ENCODE measurements at places on chromosomes 4 and X.
A peak's percentile ranks its signal among the peaks of the same experiment; 100 is the strongest.

- DNase-seq = peak; percentile 63
Observed at GRCh38 chr4:8192748-8193738, 6.0 kb upstream of the SH3TC1 start.

DNA sequence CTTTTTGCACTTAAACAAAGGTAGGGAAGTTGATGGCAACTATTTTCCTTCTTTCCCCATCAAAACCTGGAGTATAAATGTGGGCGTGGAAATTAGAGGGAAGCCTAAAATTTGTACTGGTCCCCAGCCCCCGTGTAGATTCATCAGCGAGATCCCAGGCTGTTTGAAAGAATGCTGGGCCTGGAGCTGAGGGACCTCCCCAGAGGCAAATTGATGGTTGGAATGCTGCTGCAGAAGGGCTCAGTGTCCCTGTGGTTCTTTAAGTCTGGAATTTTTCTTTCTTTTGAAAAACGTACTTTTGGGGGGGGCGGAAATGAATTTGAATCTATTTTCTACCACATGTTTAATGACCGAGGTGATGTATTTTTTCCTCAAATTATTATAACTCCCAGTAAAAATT is 197.2 kb downstream of the CBR4 start:
- DNase-seq = no peak

GRCh38 chrX:13092455-13092941 is 48.1 kb upstream of the FAM9C start:
- peak; percentile 88 for DNase-seq

DNA sequence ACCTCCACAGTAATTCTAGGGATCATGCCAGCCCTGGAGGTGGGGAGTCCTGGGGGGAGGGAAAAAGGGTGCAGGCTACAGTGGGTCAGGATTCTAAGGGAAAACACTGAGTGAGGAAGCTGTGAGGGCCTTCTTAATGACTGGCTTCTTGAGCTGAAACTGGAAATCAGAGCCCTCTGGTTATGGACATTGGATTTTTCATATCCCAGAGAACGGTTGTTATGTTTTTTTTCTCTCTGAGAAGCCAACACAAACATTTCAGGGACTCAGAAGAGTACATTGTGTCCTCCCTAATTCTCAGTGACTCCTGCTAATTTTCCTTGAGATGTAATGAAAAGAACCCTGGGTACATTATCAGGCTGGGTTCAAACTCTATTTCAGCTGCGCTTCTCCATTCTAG is 162.4 kb upstream of the PRDX4 start:
- no peak for DNase-seq

DNA sequence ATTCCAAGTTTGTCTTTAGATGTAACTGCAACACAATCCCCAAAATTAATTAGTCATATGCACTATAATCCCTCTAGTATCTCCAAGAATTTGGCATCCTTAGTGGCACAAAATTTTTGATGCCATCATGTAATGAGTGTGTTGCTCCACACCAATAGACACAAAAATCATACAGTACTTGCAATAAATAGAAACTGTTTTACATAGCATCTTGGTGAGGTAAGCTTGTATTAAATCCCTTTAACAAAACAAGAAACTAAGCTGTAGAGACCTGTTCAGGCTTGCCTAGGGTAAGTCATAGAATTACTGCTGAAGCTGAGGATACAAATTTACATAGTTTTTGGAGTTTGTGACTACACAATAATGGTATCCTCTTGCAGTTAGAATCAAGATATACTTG is 64.5 kb upstream of the PRSS12 start:
- no peak for DNase-seq

DNA sequence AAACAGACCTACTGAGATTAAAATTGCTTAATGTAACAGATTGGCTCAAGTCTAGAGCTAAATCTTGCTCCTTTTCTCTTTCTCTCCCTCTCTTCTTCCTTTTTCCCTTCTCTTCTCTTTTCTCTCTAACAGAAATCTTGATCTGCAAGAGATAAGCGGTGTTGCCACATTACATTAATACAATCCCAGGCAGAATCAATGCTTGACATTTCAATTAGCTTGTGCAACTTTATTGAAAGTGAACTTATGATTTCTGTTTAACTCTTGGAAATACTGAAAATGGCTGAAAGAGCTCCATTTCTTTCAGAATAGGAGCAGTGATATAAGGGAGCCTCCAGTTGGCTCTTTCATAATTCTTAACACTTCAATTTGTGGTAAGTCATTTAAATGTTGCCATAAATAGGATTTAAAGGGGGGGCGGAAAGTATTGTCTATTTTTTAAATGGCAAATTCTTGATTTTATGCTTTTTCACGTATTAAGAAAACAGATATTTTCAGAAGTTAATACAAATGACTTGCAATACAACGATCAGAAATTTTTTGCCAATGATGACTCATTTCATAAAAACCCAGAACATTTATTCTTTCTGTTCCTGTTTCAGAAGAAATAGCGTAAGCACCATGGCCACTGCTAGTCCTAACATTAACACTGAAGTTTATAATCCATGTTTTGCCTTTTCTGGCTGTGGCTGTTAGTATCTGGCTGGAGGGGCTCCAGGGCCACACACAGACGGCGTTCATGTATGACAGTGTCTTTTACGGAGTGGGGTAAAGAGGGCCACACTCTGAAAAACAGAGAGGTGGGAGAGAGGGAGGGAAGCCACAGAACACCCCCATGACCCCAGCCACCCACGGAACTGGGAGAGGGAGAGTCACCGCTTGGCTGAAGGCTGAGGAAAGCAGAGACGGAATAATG is 115.7 kb upstream of the FAT1 start:
- DNase-seq = no peak

DNA sequence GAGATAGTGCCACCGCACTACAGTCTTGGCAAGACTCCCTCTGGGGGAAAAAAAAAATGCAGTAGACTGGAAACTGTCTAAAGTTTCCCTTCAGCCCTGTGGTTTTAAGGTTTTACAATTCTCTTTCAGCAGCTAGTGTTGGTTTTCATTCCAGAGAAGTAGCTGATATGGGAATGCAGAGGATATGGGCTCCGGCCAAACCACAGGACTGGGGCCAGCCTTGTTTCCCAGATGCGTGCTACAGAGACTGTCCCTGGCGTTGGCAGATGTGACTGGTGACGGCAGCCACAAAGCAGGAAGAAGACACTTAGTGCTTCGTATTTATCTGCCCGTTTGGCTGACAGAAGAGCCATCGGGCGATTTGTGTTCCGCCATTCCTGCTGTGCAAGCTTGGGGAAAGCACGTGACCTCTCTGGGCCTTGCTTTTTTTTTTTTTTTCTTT is 43.2 kb downstream of the ZBTB49 start:
- no peak for DNase-seq

DNA sequence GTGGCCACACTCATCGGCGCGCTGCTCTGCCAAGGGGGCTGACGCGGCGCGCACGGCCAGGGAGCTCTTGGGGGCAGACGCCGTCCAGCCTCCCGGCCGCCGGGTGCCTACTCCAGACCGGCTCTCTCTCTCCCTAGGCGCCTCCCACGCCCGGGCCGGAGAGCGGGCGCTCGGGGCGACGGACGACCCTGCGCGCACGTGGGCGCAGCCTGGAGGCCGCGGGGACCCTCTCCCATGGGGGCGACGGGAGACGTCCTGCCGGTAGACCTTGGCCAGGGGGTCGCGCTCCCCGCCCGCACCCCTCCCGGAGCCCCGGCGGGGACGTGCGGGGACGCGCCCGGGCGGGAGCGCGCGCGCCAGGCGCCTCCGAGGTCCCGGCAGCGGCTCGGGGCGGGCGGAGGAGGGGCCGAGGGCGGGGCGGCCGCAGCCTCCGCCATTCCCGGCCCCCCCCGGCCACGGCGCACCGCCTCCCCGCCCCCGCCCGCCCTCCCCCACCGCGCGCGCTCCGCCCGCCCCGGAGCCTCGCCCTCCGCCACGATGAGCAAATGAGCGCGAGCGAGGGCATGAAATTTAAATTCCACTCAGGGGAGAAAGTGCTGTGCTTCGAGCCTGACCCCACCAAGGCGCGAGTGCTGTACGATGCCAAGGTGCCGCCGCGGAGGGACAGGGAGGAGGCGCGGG is at the start of gene MSL3:
Gene MSL3 (plus strand): TSS at position 519 of the 681 bp plus-strand sequence. CDS start 27 bp downstream, at position 546.
- peak; percentile 66 for DNase-seq

DNA sequence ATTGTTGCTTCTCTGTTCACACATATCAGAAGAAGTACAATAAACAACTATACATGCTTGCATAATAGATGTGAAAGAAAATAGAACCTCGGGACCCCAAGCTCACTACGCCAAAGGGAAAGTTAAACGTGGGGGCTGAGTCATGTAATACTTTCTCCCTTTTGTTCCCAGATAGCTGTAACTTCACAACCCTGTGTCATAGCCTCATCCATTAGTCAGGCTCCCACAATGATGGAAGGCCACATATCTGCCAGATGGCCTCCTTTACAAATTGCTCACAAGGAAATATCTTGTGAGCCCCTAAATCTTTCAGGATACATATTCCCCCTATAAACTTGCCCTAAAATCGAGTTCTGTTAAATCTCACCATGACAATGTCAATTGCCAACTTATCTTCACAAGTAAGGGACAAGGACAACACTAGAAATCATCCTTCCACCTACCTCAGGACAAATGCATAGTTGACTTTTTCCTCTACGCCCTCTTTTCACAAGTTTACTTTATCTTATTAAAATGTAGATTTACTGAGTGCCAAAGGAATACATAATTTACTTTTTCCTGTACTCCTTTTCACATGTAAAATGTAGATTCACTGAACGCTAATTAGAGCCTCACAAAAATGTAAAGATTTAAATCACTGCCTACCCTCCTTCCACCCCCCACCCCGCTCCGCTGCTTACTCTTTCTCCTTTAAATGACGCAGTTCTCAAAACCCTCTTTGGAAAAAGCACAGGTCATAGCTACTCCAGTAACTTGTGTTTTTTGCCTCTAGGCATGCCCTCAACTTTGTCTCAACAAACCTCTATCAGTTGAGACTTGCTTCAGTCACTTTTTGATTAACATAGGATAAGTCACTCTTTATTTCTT is 477.1 kb downstream of the DTHD1 start:
- DNase-seq = no peak

All from CD4-positive, alpha-beta T cell treated with Interferon gamma for 1 hour (primary cell).